ENCODE measurements at places on chromosomes 13 and 19.
A peak's percentile ranks its signal among the peaks of the same experiment; 100 is the strongest.

DNA sequence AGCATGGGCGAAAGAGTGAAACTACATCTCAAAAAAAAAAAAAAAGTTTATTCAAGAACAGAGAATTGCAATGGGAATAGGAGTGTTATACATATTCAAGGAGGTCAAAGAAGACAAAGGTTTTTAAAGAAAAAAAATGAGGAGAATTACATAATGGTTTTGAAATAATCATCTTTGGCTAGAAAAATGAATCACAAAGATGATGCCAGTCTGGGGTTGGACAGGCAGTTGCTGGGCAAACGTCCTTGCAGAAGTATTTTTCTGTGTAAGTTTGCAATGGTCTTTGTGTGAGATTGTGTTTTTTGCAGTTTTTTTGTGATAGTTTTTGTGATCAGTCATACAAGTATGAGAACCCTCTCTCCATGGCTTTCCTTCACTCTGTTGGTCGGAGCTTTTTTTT lies 23.7 kb downstream of the LYPD3 start:
- DNase-seq = no peak

GRCh38 chr19:38267761-38268483 lies 3.5 kb downstream of the SPINT2 start:
- DNase-seq = no peak

DNA sequence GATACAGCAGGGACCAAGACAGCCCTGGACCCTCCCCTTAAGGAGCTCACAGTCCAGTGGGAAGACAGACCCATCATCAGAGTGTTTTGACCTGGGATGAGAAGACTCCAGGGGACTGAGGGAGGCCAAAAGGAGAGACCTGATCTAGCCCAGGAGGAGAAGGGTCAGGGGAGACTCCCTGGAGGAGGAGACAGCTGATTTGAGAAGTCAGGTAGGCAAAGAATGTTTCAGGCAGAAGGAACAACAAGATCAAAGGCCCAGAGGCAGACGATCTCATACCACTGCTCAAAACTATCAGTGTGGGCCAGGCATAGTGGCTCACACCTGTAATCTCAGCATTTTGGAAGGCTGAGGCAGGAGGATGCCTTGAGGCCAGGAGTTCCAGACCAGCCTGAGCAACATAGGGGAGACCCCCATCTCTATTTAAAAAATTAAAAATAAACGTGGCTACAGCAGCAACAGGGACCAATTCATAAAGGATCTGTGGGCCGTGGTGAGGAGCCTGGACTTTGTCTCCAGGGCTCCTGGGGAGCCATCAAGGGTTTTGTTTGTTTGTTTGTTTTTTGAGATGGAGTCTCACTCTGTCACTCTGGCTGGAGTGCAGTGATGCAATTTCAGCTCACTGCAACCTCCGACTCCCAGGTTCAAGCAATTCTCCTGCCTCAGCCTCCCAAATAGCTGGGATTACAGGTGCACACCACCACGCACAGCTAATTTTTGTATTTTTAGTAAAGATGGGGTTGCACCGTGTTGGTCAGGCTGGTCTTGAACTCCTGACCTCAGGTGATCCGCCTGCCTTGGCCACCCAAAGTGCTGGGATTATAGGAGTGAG lies 2.2 kb upstream of the COX6B1 start:
- no peak for DNase-seq

DNA sequence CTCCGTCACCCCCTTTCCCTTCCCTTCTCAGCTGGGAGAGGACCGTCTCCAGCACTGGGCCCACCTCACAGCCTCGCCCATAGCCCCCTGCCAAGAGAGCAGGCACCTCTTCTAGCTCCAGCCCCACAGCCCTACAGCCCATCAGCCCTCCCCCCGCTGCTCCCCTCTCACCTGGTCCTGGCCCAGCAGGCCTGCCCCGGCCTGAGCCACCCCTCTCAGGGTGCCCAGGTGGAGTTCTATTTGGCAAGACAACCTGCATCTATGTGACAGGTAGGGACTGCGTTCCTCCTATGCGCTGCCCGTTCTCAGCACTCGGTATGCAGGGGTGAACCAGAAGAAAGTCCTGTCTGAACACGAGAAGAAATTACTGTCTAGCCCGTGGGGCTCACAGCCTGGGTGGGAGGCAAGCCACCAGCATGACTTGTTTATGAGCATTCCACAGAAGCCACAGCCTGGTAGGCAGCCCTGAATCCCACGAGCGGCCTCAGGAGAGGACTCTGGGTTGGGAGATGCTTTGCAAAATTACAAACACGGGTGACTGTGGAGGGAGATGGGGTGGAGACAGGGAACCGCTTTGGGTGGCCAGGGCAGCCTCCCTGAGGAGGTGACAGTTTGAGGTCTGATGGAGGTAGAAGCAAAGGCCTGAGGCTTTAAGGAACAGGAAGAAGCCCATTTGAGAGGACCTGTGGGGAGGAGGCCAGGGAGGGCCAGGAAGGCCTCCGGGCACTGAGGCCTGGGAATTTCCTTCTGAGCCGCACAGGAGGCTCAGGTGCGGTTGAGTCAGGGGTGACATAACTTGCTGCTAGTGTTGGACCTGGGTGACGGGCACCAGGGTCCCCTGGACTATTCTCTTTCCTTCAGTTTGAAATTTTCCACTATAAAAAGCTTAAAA lies 1.2 kb upstream of the PLEKHF1 start:
- DNase-seq = no peak

- peak; percentile 53 for DNase-seq
Measured at GRCh38 chr13:30712536-30713532, 22.5 kb upstream of the ALOX5AP start.

- DNase-seq = no peak
Measured at GRCh38 chr19:39017026-39017425, 15.3 kb downstream of the FBXO27 start.

DNA sequence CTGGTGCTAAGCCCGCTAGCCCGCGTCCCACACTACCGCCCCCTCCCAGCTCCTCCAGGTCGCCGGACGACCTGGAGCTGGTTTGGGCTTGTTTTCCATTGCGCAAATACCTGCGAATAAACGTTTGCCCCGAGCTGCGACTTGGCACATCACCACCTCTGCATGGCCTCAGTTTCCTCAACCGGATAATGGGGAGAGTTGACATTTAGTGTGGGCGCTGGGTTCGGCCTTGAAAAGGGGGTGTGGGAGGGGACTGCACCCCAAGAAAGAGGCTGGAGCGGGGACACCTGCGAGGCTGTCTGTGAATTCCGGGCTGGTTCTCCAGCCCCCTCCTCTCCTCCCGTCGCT lies 11.0 kb upstream of the JUND start:
- no peak for DNase-seq

GRCh38 chr13:85970727-85971126 lies 171.5 kb upstream of the SLITRK6 start:
- no peak for DNase-seq

- DNase-seq = no peak
Measured at GRCh38 chr19:30226464-30227011, 145.6 kb upstream of the ZNF536 start.

DNA sequence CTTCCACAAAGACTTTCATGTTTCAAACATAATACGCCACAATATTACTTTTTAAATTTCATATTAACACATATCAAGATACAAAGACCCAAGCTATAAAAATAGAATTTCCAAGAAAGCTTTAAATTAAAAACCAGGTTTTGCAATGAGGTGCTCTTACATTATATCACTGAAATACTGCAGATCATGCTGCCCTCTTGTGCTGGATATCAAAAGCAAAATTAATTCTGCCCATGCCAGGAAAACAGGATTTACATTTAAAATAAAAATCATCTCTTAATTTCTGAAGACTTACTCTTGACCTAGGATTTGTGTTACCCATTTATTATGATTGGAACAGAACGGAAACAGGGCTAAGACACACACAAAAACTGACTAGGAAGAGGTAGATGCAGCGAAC lies 145.0 kb downstream of the ABCC4 start:
- no peak for DNase-seq

DNA sequence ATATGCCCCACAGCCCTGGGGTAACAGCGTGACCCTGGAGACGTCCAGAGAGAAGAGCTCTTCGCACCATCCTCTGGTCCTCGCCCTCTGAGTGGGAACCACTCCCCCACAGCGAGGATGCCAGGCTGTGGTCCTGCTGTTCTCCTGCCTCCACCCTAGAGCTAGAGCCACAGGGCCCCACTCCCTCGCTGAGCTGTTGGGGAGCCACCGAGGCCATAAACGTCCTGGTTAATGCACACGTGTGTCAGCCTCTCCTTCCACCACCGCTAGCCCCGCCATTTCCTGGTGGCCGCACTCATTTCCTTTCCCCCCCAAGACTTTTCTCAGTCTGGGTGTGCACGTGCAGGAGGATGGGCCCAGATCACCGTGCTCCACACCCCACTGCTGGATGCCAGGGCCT lies 11.5 kb downstream of the CEACAM16 start:
- DNase-seq = no peak

GRCh38 chr19:34428549-34429285 lies 536 bp downstream of the UBA2 start:
- DNase-seq = peak; percentile 52

- DNase-seq = no peak
Measured at GRCh38 chr13:47816831-47817230, 184.2 kb downstream of the SUCLA2 start.

- no peak for DNase-seq
Measured at GRCh38 chr19:16206046-16206605, 8.4 kb downstream of the AP1M1 start.

- no peak for DNase-seq
Measured at GRCh38 chr19:35241417-35241816, 7.4 kb upstream of the LSR start.

DNA sequence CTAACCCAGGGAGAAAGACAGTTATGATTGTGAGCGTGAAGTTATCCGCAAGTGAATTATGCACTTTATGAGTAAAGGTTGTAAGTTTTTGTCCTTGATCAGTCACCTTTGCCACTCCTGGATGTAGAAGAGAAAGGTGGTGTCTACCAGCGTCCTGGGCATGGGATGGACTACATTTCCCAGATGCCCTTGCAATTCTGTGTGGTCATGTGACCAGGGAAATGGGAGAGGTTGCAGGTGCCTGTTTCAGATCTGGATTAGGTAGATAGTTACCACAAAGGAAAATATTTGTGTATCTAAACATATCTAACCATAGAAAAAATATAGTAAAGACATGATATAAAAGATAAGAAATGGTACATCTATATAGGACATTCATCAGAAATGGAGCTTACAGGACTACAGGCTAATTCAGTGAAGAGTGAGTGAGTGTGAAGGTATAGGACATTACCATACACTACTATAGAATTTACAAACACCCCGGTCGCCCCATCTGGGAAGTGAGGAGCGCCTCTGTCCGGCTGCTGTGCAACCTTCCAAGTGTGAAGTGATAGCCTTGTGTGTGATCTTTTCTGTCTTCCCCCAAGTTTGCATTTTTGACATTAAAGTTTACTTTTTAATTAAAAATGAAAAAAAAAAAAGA lies 51.6 kb upstream of the CACNA1A start:
- DNase-seq = no peak
